ENCODE measurements at places on chromosomes 2 and 18. TPM values are rescaled to one million over a fixed set of nuclear protein-coding genes. Genes with fewer than 3 reads are reported as not detected.

The STAT4 gene
- total RNA-seq: 0.44 TPM

GRCh38 chr2:950080-950966, at the start of gene SNTG2:
Gene SNTG2 (plus strand): TSS chr2:950849. CDS start chr2:950997, 148 bp downstream.
- no peak for DNase-seq

The REG1A gene
- total RNA-seq: not detected

DNA sequence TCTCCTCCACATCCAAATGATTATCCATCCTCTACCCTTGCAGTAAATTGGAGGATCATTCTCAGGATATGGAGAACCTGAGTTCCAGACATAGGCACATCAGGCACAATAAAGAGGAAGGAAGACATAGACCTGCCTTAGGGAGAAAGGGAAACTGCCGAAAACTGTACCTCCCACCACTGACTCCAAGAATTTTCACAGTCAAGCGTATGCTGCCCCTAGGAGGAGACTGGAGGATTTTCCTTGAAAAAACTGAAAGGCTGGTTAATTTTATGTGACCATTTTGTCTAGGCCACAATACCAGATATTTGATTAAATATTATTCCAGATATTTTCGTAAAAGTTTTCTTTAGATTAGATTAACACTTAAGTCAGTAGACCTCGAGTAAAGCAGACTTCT, 638.5 kb upstream of the PKDCC start:
- no peak for DNase-seq

DNA sequence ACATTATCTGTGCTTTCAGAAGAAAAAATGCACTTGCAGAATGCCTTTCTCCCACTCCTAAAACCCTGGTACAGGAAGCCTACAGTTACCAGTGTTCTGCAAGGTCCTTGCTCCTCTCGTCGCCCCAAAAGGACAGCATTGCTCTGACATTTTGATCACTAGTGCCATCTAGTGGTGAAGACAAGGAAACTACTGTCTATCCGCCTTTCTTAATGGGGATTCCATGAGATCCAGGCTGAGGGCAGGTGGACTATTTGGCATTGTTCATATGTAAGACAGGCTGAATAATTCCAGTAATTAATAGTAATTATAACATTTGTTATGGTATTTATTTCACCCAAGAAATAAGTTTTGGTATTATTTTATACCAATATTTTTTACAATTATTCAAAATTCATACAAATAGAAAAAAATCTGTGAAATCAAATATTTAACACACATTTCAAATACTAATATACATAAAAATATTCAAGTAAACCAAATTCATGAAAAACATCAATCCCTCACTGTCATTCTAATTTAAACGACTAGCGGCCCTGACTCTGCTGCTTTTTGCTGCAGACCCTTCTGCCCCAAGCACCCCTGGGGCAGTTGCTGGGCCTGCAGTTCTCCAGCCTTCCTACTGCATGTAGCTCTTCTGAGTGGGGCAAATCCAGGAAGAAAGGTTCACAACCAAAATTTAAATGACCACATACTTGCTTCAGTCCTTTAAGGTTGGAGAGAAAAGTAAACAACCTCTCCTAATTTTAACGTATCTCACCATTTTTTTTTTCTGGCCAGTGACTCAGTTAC, 19.0 kb downstream of the TPGS2 start:
- DNase-seq: no peak

- no peak for DNase-seq
These were observed at the start of gene CREG2 for GRCh38 chr2:101387151-101387834. Gene CREG2 (minus strand): TSS chr2:101387503. CDS start chr2:101387457, 46 bp downstream.

- DNase-seq: no peak
These were observed 304.3 kb downstream of the HRH4 start for GRCh38 chr18:24764766-24765165.

DNA sequence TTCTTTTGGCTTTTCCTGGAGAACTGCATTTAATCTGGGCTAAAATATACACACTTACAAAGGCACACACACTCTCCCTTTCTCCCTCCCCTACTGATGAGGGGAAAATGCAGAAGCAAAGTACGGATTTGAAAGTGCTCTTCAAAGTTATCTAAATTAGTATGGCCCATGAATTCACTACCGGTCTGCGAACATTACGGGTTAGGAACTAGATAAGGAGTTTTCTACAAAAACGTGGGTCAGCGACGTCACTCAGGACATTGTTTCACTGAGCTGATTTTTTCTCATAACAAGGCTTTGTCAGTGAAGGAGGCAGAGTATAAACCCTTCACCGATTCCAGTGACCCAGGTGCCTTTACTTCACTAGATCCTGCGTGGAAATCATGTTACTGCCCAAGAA, 47.3 kb downstream of the COA5 start:
- DNase-seq: no peak

All from glomerular endothelial cell (primary cell).